Kidney (tissue), 22 donors: ENCODE measurements at places on chromosomes 2 and 18. TPM values are rescaled to one million over a fixed set of nuclear protein-coding genes. Genes with fewer than 3 reads are reported as not detected.

DNA sequence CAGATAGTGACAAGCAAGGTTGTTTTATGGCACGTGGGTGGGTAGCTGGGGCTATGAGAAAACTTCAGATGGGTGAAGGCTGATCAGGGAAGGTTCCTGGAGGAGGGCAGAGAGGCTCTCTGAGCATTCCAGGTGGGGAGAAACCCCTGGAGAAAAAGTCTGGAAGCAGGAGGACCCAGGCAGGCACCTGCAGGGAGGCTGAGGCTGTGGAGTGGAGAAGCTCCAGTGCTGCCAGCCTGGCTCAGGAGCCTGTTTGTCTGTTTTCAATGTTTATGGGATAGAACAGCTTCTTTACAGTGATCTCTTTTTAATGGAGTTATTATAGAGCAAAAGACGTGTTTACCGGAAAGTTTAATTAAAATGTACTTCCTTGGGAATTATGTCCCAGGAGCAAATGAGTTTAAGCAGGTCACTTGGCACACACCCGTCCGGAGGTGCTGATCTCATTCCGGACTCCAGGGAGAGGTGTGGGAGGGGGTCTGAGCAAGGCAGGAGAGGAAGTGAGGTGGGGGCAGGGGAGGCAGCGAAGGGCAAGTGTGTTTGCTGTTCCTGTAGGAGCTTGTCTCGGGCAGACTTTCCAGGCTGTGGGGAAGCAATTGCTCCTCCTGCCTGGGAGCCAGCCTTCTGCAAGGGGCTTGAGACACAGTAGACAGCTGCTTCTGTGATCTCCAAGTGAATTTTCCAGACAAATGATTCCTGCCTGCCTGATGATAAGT lies 239.5 kb downstream of the MYCN start:
- DNase-seq, result peak; percentile 60

DNA sequence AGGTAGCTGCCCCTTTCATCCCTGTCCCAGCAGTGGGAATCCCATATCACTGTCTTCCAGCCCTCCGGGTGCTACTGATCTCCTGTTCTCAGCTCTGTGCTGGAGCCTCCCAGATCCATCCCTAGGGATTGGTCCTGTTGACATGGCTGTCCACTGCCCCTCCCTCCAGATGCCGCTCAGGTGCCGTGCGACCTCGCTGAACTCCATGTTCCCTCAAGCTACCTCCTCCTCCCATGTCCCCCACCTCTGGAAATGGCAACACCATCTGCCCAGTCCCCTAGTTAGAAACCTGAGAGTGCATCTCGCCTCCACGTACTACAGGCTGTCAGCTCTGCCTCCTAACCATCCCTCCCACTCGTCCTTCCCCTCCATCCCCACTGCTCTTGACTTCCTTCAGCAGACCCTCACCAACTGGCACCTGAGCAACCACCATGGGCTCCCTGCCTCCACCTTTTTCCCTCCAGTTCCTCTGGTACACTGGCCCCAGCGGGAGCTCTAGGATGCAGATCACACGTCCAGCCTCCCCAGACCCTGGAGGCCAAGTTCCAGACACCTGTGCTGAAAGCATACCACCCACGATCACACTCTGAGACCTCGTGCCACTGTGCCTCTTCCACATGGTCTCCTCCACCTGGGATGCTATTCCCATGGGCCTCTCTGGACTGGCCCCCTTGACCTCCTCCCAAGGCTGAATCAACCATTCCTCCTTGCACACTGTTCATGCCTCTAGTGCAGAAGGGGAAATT lies 106.8 kb downstream of the KLHL29 start:
- no peak for DNase-seq

DNA sequence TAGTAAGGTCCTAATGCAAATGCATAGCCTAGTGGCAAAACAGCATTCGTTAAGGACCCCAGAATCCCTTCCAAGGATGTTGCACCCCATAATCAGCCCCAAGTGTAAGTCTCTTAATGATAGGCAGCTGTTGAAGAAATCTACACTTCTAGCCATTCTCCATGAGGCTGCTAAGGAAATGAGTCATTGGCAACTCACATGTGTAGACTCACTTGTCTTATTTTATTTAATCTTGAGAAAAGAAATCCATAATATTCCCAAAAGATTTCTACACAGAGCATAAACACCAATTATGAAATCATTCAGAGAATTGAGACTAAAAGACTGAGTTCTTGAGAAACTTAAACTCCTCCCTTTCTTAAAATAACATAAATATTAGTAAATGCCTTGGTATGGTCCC lies 52.4 kb downstream of the AKAIN1 start:
- no peak for DNase-seq

The SKA1 gene
- polyA plus RNA-seq, result not detected

DNA sequence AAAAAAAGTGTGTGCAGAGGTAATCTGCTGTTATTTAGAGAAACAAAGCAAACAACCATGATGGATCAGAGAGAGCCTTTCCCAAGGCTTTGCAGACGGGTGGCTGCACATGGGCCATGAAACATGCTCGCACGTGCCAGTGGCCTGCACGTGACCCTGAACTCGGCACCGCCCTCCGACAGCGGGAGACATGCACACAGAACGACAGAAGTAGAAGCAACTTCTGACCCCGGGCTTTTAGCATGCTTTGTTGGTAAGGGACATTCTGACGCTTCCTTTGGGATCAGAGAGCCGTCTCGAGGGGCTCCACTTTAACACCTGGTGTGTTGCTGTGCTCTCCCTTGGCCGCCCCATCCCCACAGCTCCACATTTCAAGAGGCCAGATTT lies 112.5 kb downstream of the KCNF1 start:
- DNase-seq, result peak; percentile 69

GRCh38 chr2:152823905-152824304 lies 105.5 kb downstream of the ARL6IP6 start:
- no peak for DNase-seq

The LRRTM4 gene
- not detected for polyA plus RNA-seq

- DNase-seq, result peak; percentile 77
These were observed 84.9 kb upstream of the EPB41L3 start for GRCh38 chr18:5628512-5629255.

GRCh38 chr2:148132412-148132811 lies 111.5 kb downstream of the MBD5 start:
- no peak for DNase-seq

- DNase-seq, result no peak
These were observed 52.9 kb downstream of the CRACDL start for GRCh38 chr2:98882971-98883779.

The TGFA gene
- 8.3 TPM for polyA plus RNA-seq

- DNase-seq, result no peak
These were observed 3.9 kb upstream of the NPPC start for GRCh38 chr2:231929961-231930592.

- DNase-seq, result no peak
These were observed 426.1 kb upstream of the FANCL start for GRCh38 chr2:58667137-58667774.

GRCh38 chr2:106105151-106105922 lies 88.8 kb downstream of the UXS1 start:
- no peak for DNase-seq

DNA sequence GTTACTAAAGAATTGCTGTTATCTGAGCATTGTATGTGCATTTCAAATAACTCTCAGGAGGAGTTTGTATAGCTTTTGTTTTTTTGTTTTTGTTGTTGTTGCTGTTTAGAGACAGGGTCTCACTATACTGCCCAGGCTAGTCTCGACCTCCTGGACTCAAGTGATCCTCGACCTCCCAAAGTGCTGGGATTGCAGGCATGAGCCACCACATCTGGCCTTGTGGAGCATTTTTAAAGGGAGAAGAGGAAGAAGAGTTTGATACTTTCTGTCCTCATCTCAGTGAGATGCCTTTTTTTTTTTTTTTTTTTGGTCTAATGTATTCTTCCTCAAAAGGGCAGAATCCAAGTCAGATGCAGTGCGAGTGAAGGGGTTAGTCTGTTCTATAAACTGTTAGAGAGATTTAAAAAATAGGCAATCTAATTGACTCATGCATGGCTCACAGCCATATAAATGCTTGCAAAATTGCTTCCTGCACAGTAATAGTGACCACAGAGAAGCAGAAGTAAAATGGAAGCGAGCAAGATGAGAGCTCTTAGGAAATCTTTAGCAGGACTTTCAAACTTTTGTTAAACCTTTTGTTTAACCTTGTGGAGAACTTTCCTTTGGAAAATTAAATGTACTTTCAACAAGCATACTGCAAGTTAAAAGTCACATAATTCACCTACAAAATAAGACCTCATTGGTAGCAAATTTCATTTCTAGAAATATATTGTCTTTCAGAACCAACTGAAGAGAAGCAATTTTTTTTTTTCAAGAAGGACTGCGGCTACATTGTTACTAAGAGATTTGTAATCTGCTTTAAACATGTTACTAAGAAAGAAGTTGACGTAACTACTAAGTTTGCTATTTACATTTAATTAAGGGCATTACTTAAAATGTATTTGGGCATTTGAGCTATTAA lies 52.3 kb upstream of the ROCK1 start:
- no peak for DNase-seq

DNA sequence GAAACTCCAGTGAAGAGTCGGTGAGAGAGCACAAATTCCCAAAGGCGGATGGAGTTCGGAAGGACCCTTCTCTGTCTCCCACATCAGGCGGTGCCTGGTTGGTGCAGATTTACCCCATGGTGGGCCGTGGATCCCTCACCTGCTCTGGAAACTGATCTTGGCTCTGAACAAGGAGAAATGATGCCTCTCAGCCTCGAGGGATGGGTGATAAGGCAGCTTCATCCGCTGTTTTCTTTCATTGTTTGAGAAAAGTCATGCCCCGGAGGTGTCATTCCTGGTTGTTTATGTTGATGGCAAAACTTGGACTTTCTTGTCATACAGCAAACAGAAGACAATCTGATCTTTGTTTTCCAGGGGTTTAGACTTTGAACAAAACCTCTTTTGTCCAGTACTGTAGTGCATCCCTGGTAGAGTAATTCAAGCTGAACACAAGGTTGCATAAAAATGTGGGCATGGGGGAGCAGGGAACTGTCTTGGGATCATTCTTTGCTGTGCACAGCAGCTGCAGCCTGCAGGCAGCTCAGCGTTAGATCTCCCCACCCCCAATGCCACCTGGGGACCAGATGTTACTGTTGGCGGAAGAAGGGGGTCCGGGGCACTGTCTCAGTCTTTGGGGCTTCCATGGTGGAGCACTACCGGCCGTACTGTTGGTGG lies 81.3 kb downstream of the NFATC1 start:
- DNase-seq, result no peak

The RAB12 gene
- polyA plus RNA-seq, result 37.7 TPM

The LBX2 gene
- polyA plus RNA-seq, result 1.5 TPM

GRCh38 chr2:229686122-229686919 lies 28.0 kb downstream of the DNER start:
- DNase-seq, result no peak
